Mammary epithelial cell (primary cell): ENCODE measurements at places on chromosomes 16 and 17. TPM values are rescaled to one million over a fixed set of nuclear protein-coding genes. Genes with fewer than 3 reads are reported as not detected.

Gene TBC1D3L
- 4.4 TPM for polyA plus RNA-seq

Gene HS3ST3B1
- 1.5 TPM for polyA plus RNA-seq

DNA sequence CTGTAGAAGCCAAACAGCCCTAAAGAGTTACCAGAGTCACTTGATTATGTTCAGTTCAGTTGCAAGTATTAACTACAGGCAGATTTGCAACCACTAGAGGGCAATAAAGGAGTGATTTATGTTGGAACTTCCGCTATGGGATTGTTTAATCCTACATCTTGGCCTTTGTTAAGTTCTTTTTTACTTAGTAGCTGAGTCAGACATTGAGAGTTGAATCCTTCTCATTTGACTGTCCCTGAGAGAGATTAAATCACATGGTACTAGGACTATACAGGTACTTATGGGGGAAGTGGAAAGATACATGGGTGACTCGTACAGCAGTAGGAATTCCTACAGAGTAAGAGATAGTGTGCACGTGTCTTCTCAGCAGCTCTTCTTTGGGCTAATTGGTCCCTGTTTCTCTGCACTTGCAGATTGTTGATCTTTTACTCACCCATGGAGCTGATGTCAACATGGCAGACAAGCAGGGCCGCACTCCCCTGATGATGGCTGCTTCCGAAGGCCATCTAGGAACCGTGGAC is 40.3 kb downstream of the CYB561 start:
- peak; percentile 82 for DNase-seq

- no peak for DNase-seq
Observed at GRCh38 chr17:62625184-62625869, 2.1 kb upstream of the MRC2 start.

DNA sequence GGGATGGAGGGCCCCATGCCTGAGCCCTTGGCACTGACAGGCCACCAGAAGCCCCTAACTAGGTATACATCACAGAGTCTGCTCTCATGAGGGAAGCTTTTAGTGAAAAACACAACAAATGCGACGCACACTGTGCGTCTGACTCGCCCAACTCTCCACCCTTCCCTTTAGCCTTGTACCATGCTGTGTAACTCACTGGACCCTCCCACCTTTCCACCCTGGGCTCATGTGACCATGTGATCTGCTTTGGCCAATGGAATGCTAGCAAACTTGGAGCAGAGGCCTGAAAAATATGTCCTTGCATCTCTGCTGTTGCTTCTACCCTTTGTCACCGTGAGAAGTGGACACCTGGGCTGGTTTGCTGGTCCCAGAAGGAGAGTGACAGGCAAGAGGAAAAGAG is 21.6 kb downstream of the TK2 start:
- no peak for DNase-seq

GRCh38 chr17:19411631-19412030 is 599 bp downstream of the RNF112 start:
- no peak for DNase-seq

- no peak for DNase-seq
Observed at GRCh38 chr16:48335961-48336360, 49.3 kb downstream of the SIAH1 start.

- DNase-seq, result no peak
Observed at GRCh38 chr16:27402964-27403600, 1.1 kb downstream of the IL21R start.

GRCh38 chr17:67482764-67483163 is 105.7 kb downstream of the PITPNC1 start:
- DNase-seq, result no peak

DNA sequence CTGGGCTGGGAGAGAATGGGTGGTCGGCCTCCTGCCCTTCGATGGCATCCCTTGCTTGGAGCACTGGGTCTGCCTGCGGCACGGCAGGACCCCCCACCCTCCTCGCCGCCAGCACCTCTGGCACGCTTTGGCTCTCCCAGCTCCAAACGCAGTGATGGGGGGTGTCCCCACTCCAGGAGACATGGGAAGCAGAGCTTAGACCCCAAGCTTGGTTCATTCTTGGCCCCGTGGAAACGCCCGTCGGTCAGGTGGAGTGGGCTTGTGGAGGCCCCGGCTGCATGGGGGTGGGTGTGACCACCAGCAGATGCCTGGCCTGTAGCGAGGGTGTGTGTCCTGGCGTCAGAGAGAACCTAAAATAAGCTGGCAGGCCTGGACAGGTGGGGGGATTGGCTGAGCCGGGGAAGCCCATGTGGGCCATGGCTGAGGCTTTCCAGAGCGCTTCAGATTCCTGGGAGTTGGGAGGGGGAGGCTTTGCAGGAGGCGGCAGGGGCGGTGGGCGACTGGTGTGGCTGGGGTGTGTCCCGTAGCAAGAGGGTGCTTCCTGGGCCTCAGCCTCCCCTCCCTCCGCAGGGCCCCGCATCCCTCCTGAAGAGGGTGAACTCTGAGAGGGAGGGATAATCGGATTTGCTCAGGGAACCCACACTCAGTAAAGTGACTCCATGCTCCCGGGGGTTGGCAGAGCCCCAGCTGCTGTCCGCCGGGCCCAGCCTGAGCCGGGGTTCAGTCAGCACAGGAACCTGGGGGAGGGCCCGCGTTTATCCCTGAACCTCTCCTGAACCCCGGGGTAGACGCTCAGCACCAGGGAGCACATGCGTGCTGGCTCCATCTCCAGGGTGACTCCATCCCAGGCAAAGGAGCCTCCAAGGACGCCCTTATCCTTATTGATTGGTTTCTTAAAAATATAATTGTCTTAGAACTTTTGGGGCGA is 3.4 kb downstream of the CACNA1H start:
- DNase-seq, result no peak

- DNase-seq, result peak; percentile 83
Observed at GRCh38 chr17:82496529-82497434, 22.8 kb upstream of the FOXK2 start.

DNA sequence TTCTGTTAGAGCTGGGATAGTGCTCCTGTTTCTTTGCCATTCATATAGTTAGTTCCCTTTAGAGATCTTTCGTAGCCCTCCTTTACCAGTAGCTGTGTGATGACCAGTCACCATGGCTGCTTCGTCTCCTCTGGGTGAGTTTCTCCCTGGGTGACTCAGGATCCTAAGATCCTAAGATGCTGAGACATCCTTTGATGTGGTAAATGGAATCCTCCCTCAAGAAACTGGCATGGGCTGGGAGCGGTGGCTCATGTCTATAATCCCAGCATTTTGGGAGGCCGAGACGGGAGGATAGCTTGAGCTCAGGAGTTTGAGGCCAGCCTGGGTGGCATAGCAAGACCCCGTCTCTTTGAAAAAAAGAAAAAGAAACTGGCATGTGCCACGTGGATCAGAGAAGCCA is 5.9 kb downstream of the PHAF1 start:
- peak; percentile 93 for DNase-seq

- no peak for DNase-seq
Observed at GRCh38 chr16:82655072-82655714, 28.4 kb downstream of the CDH13 start.

DNA sequence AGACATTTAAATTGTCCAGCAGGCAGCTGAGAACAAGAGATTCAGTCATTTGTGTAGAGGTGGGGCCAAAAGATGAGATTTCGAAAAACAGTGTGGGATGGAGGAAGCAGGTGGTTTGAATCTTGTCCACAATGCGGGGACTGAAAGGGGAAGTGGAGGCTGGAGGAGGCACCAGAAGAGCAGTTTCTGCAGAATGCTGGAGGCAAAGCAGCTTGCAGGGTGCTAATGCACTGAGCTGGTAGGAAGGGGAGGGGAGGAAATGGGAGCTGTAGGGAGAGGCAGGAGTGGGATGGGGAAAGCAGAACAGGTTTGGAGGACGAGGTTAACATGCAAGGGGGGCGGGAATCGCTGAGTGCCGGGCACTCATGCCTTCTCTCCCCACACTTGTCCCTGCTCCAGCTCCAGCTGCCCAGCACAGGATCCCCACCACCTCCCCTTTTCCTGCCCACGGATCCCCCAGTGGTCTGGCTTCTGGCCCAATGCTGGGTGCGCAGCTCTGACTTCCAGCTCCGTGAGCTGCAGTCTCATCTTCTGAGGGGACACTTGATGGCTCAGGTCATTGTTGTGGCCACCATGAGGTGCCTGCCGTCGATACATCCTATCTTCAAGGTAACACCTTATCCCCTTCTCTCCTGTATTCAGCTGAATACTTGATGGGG is 9.4 kb downstream of the C17orf100 start:
- no peak for DNase-seq
